ENCODE measurements at places on chromosomes 7 and 10.

- DNase-seq = no peak
Observed at GRCh38 chr10:52483587-52483986, 169.5 kb downstream of the DKK1 start.

GRCh38 chr10:13515467-13515866 is 13.3 kb downstream of the BEND7 start:
- no peak for DNase-seq

GRCh38 chr7:120337308-120337907 is 64.4 kb downstream of the KCND2 start:
- DNase-seq = no peak

DNA sequence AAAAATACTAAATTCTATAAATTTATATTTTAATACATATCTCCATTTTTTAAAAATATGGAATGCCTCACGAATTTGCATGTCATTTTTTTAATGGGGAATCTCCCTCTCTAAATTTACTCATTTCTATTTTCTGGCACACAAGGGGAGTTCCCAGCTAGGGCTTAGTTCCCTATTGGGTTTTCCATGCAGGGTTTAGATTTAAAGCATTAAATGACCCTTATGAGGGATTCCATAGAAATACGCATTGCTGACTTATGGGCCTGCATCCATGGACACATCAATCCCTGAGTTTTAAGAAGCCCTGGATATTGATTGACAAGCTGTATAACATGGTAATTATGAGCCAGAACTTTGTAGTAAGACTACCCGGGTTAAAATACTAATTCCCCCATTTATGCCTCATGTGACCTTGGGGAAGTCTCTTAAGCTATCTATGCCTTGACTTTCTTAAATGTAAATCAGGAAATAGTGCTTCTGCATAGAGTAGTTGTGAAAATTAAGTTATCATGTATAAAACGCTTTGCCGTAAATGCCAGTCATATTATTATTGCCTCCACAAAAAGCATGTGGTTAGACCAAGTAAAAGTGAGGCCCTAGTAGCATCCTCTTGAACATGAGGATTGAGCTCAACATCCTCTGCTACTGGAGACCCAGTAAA is 78.8 kb upstream of the ANKRD1 start:
- DNase-seq = no peak

GRCh38 chr7:147731311-147731710 is 859.3 kb upstream of the C7orf33 start:
- DNase-seq = no peak

GRCh38 chr7:151801782-151802468 is 75.0 kb downstream of the PRKAG2 start:
- no peak for DNase-seq

Data from activated CD8-positive, alpha-beta memory T cell treated with anti-CD3 and anti-CD28 coated beads for 1 hour (primary cell).